ENCODE measurements at places on chromosomes 1 and 21.

- DNase-seq: no peak
Measured at GRCh38 chr1:41529621-41530395, 45.3 kb upstream of the EDN2 start.

DNA sequence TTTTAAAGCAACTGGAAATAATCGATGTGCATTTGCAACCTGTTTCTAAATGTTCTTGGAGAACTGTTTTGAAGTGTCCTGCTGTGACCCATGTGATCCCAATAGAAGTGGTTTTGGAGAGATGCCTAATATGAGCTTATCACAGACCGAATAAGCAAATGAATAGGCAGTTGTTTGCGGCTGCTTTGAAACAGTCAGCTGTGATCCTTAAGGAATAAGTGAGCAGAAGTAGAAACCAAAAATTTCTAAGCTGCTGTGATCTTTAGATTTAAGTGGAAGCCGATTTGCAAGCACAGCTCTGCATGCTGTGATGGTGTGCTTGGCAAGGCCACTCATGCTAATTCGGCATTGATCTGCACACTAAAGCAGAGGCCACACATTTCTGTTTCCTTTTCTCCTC is 329.5 kb upstream of the DUSP10 start:
- no peak for DNase-seq

DNA sequence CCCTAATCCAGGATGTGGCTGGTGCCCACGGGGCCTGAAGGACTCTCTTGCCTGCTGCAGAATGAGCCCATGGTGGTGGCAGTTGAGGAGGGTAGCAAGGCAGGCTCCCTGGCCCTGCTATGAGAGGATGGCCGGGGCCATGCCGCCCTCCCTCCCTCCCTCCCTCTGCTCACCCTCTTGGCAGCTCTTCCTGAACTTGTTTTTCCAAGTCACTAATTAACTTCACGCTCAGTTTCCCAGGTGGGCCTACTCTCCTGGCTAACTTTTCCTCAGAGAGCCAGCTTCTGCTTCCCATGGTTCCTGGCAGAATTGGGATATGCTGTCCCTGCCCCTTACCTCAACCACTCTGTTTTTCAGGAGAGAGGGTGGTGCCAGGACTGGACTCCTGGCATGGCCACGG is 10.2 kb downstream of the KCNC4 start:
- DNase-seq: no peak

DNA sequence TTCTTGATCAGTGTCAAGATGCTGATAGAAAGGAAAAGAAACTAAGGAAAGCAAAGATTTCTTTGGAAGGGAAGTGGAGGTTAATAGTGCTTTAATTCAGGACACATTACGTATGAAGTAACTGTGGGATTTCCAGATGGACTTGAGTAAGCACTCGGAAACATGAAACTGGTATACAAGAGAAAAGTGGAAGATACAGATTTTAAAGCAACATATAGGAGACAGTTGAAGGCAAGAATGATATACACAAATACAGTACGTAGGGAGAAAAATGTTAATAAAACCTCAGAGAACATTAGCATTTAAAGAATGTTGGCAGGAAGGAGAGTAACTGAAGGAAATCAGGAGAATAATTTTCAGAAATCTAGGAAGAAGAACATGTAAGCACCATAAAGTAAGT is 730.9 kb upstream of the ADGRL2 start:
- no peak for DNase-seq

GRCh38 chr1:230839173-230839572 is 29.1 kb downstream of the C1orf198 start:
- DNase-seq: no peak

GRCh38 chr21:44762221-44763049 is 39.2 kb downstream of the UBE2G2 start:
- no peak for DNase-seq

- DNase-seq: no peak
Measured at GRCh38 chr1:30522031-30523004, 201.1 kb downstream of the MATN1 start.

- no peak for DNase-seq
Measured at GRCh38 chr1:82258887-82259286, 458.2 kb downstream of the ADGRL2 start.

DNA sequence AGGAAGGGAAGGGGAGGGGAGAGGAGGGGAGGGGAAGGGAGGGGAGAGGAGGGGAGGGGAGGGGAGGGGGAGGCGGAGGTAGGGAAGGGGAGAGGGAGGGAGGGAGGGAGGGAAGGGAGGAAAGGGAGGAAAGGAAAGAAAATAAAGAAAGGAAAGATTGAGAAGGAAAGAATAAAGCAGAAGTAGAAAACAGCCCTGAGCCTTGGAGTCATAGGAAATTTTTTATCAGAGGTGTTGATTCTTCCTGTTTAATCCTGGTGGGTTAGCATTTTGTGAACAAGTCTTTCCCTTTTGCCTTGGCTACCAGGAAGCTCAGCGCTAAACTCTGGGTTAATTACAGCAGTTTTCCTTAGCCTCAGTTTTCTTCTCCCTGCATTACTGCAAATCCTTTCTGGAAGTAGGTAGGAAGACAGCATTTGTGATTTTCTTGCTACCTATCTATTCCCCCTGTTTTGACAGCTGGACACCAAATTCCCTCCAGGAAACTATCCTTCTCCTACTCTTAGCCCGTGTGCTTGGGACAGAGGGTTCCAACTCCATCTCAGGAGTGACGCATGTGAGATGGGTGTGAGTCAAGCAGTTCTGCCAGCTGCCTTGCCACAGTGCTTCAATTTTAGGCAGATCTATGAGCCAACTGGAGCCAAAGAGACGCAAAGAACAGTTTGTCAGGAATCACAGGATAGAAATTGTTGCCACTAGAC is 26.9 kb downstream of the TOMM20 start:
- no peak for DNase-seq
